Activated naive CD4-positive, alpha-beta T cell treated with anti-CD3 and anti-CD28 coated beads for 36 hours (primary cell): ENCODE measurements at places on chromosomes 3 and 15. TPM values are rescaled to one million over a fixed set of nuclear protein-coding genes. Genes with fewer than 3 reads are reported as not detected.

SLITRK3 gene
- not detected for total RNA-seq

C3orf22 gene
- not detected for total RNA-seq

TLR9 gene
- 0.89 TPM for total RNA-seq

TAGLN3 gene
- total RNA-seq = 1.2 TPM

HYAL3 gene
- 0.88 TPM for total RNA-seq

COX5A gene
- 348 TPM for total RNA-seq

FHIT gene
- total RNA-seq = 20.2 TPM

MAGEL2 gene
- total RNA-seq = not detected

DUOXA1 gene
- total RNA-seq = not detected

DNA sequence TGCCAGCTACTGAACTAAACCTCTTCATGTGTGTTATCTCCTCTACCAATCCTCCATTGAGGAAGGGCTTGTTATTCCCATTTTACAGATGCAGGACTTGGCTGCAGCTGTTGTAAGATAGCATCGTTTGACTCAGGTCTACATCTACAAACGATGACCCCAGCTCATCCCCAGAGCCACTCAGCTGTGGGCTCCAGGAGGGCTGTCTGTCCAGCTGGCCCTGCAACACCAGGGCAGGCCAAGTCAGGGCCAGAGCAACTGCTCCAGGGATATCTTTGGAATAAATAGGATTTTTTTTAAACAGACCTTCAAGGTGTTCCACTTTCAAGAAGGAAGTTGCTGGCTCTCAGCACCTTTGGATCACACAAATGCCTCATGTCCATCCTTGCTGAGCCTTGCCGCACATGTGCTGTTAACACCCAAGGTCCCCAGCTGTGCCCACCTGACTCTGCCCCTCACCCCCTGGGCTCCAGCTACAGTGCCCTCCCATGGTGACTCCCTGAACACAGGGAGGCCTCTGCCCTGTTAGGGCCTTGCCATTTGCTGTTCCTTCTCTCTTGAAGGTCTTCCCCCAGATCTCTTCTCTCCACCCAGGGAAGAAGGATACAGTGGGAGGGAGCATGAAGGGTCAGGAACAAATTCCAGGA, 31.0 kb downstream of the ALDH1L1 start:
- no peak for DNase-seq

DNA sequence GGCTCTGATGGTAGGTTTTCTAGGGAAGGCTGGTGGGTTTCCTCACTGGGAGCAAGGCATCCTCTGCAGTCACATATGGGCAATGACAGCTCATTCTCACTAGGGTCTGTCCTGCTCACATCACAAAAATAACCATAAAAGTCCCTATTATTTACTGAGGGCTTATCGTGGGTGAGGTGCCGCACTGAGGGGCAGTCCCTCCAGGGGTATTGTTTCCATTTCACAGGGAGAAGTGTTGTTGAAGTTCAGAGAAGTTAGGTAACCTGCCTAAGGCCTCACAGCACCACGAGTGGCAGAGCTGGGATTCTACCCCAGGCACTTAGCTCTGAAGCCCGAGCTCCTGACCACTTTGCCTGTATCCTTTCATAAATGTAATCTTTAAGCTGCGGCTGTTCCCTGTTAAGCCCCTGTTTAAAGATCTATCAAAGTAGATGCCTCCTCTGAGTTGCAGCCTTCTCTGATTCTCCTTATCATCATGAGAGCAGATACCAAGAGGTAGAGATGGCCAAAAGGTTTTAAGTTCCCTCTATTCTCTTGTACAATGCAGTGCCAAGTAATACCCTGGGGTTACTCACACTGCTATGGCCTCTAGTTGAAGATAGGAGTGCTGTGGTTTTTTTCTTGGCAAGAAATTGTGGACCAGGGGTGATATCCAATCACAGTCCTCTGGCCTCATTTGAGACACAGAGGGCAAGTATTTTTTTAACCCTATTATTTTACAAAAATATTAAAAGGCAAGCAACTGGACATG, 107.0 kb downstream of the RPLP1 start:
- DNase-seq = peak; percentile 25

DNA sequence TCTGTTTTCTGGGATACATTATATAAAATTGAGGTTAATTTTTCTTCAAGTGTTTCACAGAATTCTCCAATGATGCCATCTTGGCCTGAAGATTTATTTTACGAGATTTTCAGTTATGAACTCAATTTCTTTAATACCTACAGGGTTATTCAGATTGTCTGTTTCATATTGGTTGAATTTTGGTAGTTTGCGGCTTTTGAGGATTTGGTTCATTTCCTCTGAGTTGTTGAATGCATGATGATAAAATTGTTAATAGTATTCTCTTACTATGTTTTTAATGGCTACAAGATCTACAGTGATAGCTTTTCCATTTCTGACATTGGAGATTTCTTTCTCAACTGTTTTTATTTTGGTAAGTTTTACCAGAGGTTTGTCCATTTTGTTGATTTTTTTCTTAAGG, 63.9 kb upstream of the PTPRG start:
- no peak for DNase-seq

DNA sequence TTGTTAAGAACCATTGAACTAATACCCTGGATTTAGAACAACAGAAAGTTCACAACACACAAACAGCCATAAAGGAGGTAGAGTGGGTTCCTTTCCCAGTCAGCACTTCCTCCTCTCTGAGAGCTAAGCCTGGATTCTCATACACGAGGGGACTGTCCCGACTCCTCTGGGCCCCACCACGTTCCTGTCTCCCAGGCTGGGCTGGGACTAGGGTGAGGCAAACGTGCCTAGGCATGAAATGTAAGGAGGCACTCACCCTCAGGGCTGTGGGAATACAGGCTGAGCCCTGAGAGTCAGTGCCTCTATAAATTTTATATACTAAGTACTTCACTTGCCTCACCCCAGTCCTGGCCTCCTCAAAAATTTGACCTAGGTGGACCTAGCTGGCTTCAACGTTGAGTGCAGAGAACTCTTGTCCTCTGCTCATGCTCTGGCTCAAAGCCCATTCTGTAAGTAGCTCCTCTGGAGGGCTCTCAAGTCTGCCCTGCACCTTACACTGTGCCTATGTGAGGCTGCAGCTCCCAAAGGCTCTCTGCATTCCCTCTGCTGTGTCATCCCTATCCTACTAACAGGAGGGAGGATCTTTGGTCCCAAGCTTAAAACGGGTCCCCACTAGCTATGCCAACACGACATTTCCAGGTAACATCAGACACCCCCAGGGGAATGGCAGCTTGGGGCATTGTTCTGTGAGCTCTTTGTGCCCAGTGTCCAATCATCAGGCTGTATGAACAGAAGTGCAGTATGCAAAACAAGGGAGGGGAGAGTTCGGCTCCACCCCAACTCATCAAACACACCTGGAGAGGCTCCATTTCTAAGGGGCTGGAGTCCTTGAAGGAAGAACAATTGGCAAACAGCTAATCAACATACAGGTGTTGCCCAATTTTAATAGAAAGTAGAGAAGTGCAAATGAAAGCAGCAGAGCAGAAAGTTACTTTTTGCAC, 233.2 kb downstream of the RPLP1 start:
- no peak for DNase-seq

- peak; percentile 9 for DNase-seq
Measured at GRCh38 chr3:193872265-193872753, 263.6 kb upstream of the HES1 start.

DNA sequence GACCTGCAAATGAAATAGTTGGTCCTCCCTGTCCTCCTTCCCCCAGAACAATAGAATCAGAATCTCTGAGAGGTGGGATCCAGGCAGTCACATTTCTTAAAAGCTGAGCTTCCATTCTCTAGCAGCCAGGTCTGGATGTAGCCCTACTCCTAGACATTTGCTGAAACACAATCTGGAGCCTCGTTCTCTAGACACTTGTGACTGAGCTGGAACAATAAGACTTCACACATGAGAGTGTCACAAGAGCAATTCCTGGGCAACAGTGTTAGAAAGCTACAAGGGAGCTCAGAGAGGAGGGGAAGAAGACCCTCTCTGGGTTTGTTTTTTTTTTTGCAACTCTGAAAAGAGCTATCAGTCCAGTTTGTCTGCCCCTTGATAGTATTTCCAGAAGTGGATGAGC, 14.5 kb downstream of the CORO2B start:
- no peak for DNase-seq

DNA sequence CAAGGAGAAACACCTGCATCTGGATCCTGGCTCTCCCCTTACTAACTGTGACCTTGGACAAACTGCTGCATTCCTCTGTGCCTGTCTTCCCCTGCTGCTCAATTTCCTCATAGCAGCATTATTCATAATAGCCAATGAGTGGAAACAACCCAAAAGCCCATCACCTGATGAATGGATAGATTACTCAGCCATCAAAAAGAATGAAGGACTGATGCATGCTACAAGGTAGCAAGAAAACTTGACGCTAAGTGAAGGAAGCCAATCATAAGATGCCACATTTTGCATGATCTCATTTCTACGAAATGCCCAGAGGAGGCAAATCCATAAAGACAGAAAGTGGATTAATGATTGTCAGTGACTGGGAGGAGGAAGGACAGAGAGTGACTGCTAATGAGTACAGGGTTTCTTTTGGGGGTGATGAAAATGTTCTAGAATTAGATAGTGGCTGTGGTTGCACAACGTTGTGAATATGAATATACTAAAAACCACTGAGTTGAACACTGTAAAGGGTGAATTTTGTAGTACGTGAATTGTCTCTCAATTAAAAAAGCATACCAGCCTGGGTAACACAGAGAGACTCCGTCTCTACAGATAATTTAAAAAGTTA, 11.2 kb downstream of the IGDCC4 start:
- DNase-seq = no peak

GRCh38 chr3:127717357-127718244, 44.8 kb downstream of the ABTB1 start:
- no peak for DNase-seq

DNA sequence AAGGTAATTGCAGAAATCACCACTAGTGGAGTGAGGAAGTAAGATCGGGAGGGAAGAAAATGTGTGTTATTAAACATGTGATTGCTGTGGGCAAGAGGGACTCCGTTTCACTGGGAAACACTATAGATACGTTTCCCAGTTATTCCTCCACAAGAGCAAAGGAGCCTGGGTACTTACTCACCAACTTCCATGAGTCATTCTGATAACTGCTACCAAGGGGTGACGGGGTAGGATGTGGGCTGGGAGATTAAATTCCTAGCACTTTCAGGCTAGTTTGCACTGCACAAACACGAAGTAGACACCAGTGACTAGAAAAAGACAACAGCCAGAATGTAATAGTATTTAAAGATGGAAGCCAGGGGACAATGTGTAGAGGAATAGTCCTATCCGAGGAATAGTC, 812.9 kb upstream of the CFAP20DC start:
- peak; percentile 43 for DNase-seq

DNA sequence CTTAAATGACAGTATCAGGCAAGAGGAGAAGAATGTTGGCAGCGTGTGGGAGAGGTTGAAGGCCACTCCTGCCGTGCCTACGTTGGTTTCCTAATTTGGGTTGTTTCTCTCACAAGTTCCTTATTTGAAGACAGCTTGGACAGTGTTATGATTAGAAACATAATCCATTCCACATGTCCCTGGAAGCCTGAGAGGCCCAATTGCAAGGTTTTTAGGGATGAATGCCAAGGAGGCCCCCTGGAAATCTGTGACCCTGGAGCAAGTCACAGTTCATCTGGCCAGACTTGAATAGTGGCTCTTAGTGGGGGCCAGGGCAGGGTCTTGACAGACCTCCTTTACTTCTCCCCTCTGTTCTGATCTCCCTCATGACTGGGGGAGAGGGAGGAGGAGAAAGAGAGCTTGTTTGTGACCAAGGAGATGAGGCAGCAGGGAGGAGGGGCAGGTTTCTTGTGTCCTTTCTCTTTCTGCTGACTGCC, 584.4 kb upstream of the TBL1XR1 start:
- DNase-seq = no peak

- no peak for DNase-seq
Measured at GRCh38 chr3:53493963-53494791, at the start of gene CACNA1D. Gene CACNA1D, plus strand, starts transcription at chr3:53494611. Its CDS starts 556 bp downstream, at chr3:53495167.

DNA sequence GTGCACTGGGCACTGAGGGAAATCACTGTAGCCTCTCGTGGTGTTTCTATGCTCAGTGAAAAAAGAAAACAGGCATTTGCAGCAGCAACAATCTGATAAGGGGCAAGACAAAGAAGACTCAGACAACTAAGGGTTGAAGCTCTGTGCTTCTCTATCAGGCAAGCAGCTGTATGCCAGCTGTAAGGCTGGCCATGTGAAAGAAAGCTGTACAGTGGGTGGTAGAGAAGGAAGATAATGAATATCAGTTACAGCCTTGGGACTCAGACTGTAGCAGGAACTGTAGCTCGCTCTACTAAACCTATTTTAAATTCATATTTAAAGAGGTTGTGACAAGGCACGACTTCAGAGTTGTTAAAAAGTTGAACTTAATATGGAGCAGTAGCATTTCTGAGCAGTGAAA, 76.3 kb downstream of the VGLL3 start:
- no peak for DNase-seq

- DNase-seq = no peak
Measured at GRCh38 chr3:197375001-197375441, 76.6 kb upstream of the DLG1 start.

DNA sequence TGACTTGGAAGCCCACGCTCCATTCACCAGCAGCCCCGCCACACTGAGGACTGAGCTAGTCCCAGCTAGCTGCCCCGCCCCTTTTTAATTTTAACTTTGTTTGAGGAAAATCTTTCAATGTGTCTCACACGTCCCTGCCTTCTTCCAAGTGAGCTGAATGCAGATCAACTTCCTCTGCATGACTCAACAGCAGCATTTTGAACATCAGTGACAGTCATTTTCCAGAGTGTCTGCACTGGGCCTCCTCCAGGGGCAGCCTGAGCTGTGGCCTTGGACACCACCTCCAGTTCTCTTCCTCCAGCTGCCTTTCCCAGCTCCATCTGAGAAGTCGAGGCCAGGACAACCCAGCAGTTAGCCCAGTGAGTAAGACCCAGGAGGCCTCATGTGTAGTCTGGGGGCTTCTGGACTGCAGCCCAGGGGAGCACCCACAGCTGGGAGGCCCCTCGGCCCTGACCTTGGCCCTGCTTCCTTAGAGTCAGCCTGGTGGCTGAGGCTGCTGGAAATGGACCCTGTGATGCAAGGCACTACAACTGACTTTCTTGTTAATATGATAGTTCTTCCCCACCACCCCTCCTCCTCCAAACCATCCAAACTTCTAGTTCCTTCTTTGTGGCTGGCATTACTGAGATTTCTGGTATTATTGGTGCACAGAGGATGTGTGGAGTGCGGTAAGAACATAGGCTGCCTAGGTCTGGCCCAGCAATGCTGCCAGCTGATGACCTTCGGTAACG, 21.4 kb upstream of the ESYT3 start:
- peak; percentile 34 for DNase-seq

DNA sequence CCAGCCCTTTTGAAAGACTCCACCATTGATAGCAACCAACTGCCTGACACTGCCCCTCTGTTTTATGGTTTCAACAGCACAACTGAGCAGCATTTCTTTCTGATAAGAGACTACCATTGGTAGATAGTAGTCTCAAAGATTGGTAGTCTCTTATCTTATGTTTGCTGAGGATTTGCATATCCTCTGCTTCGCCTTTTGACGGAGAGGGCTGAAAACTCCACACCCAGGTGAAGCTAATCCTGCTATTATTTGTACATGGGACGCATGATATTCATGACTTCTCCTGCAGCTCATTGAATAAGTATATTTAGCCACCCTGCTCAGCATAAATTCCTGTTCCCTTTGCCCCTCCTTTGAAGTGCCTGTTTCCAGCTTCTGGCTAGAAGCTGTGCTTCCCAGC, 119.4 kb upstream of the STRIT1 start:
- DNase-seq = no peak
